Stimulated activated effector memory CD8-positive, alpha-beta T cell treated with anti-CD3 and anti-CD28 coated beads, Interleukin-12 subunit alpha, Interleukin-12 subunit beta, amount 100 ng/mL, for 72 hours (primary cell): ENCODE measurements at places on chromosomes 6 and 20.

- DNase-seq: no peak
Observed at GRCh38 chr6:56004426-56004825, 129.0 kb upstream of the BMP5 start.

GRCh38 chr6:88538130-88538706 lies 372.1 kb upstream of the CNR1 start:
- DNase-seq: no peak

- DNase-seq: no peak
Observed at GRCh38 chr6:15338476-15338875, 92.6 kb downstream of the JARID2 start.

GRCh38 chr6:47414423-47415167 lies 63.0 kb upstream of the CD2AP start:
- peak; percentile 48 for DNase-seq

DNA sequence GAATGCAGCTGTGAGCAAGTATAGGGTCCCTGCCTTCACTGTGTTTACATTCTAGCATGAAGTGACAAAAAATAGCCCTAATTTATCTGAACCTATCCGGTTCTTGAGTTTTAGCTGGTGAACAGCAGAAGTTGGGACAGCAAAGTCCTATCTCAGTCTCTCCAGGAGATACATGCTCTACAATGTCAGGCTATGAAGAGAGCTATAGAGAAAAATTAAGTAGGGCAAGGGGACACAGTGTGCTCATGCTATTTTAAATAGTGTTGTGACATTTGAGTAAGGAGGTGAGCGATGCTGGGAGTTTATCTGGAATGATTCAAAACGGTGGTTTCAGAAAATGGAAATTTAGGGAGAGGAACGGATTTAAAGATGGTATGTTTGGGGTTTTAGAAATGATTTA lies 20.4 kb downstream of the SRPK1 start:
- no peak for DNase-seq
